Type B pancreatic cell (in vitro differentiated cells): ENCODE measurements at places on chromosomes 6 and 20.

GRCh38 chr20:42338294-42339201 lies 720.4 kb upstream of the CHD6 start:
- peaks cover 38% of the 10 kb centered on the region for H3K27me3 ChIP-seq
- H3K4me3 ChIP-seq = no peak overlapping the region
- no peak for DNase-seq
- no peaks in the 10 kb centered on the region for H3K4me1 ChIP-seq
- H3K36me3 ChIP-seq = no peaks in the 10 kb centered on the region

GRCh38 chr6:138264372-138264880 lies 46.1 kb upstream of the PBOV1 start:
- H3K4me3 ChIP-seq = no peak overlapping the region
- no peaks in the 10 kb centered on the region for H3K36me3 ChIP-seq
- no peak overlapping the region for H3K27ac ChIP-seq
- peaks cover 6% of the 10 kb centered on the region for H3K4me1 ChIP-seq
- DNase-seq = no peak

- no peak for DNase-seq
- peaks cover 41% of the 10 kb centered on the region for H3K4me1 ChIP-seq
- no peaks in the 10 kb centered on the region for H3K27me3 ChIP-seq
- H3K27ac ChIP-seq = peak overlapping the region; percentile 44
- peak overlapping the region; percentile 55 for H3K4me3 ChIP-seq
Observed at GRCh38 chr6:139882234-139882633, 507.8 kb upstream of the CITED2 start.

DNA sequence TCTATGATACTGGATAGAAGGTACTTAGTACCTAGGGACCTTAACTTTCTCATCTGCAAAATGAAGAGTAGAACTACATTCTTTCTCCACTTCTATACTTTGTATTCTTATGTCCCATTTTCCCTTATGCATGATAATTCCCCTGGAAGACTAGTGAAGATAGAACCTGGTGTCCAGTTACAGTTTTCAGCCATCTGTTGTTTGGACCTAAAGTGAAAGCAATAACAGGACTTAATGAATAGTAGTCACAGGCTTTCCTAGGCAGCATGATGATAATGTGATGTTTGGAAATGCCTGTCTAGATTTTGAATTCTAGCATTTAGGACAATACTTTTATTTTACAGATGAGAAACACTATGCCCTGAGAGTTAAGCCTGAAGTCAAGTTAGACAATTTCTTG lies 153.8 kb downstream of the RIMS1 start:
- H3K27me3 ChIP-seq = no peaks in the 10 kb centered on the region
- no peak overlapping the region for H3K4me3 ChIP-seq
- H3K36me3 ChIP-seq = no peaks in the 10 kb centered on the region
- no peak overlapping the region for H3K27ac ChIP-seq
- H3K4me1 ChIP-seq = no peaks in the 10 kb centered on the region
- DNase-seq = no peak

- peaks cover 94% of the 10 kb centered on the region for H3K27me3 ChIP-seq
- no peaks in the 10 kb centered on the region for H3K36me3 ChIP-seq
- H3K4me3 ChIP-seq = no peak overlapping the region
- peaks cover 5% of the 10 kb centered on the region for H3K4me1 ChIP-seq
Observed at GRCh38 chr6:389622-390021, 1.9 kb upstream of the IRF4 start.

- H3K4me1 ChIP-seq = no peaks in the 10 kb centered on the region
- no peak overlapping the region for H3K4me3 ChIP-seq
- no peak overlapping the region for H3K27ac ChIP-seq
- peaks cover 4% of the 10 kb centered on the region for H3K36me3 ChIP-seq
- DNase-seq = no peak
Observed at GRCh38 chr6:137512757-137513605, 18.8 kb upstream of the OLIG3 start.

GRCh38 chr20:64106981-64107735 lies at the start of gene NPBWR2:
Gene NPBWR2, minus strand, starts transcription at chr20:64107565. Its CDS starts 734 bp downstream, at chr20:64106831.
- H3K27me3 ChIP-seq = peaks cover 25% of the 10 kb centered on the region
- no peak for DNase-seq
- H3K4me3 ChIP-seq = no peak within 1 kb of the TSS
- H3K27ac ChIP-seq = no peak within 1 kb of the TSS

GRCh38 chr6:4565301-4566250 lies 210.6 kb upstream of the CDYL start:
- peak; percentile 31 for DNase-seq
- peaks cover 3% of the 10 kb centered on the region for H3K27me3 ChIP-seq
- H3K4me3 ChIP-seq = no peak overlapping the region
- H3K36me3 ChIP-seq = no peaks in the 10 kb centered on the region
- peaks cover 12% of the 10 kb centered on the region for H3K4me1 ChIP-seq

DNA sequence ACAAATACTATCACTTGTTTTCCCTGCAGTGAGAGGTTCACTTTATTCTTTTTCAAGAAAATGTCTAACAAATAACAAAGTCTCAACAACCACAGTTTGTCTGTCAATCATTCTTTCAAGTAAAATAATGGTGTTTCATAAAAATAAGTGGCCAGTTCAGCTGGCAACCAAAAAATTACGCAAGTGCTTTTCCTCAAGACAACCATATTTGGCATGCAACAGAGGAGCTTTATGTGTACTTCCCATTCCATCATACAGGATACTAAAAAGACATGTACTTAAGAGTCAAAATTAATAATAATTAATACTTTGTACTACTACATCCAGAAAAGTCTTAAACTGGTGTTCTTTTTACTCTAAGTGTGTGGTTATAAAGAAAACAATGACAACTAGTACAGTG lies 34.6 kb downstream of the ATG5 start:
- peaks cover 38% of the 10 kb centered on the region for H3K36me3 ChIP-seq
- no peak overlapping the region for H3K4me3 ChIP-seq
- no peaks in the 10 kb centered on the region for H3K27me3 ChIP-seq
- DNase-seq = no peak
- no peak overlapping the region for H3K27ac ChIP-seq
- peaks cover 15% of the 10 kb centered on the region for H3K4me1 ChIP-seq

- no peaks in the 10 kb centered on the region for H3K36me3 ChIP-seq
- H3K27ac ChIP-seq = no peak overlapping the region
- H3K27me3 ChIP-seq = peaks cover 11% of the 10 kb centered on the region
- peaks cover 43% of the 10 kb centered on the region for H3K4me1 ChIP-seq
- no peak overlapping the region for H3K4me3 ChIP-seq
- no peak for DNase-seq
Observed at GRCh38 chr20:17872959-17873358, 95.6 kb downstream of the SNX5 start.

GRCh38 chr6:139152088-139152891 lies 17.4 kb downstream of the HECA start:
- H3K4me1 ChIP-seq = peaks cover 55% of the 10 kb centered on the region
- no peak overlapping the region for H3K27ac ChIP-seq
- no peak for DNase-seq
- H3K4me3 ChIP-seq = no peak overlapping the region
- no peaks in the 10 kb centered on the region for H3K27me3 ChIP-seq

DNA sequence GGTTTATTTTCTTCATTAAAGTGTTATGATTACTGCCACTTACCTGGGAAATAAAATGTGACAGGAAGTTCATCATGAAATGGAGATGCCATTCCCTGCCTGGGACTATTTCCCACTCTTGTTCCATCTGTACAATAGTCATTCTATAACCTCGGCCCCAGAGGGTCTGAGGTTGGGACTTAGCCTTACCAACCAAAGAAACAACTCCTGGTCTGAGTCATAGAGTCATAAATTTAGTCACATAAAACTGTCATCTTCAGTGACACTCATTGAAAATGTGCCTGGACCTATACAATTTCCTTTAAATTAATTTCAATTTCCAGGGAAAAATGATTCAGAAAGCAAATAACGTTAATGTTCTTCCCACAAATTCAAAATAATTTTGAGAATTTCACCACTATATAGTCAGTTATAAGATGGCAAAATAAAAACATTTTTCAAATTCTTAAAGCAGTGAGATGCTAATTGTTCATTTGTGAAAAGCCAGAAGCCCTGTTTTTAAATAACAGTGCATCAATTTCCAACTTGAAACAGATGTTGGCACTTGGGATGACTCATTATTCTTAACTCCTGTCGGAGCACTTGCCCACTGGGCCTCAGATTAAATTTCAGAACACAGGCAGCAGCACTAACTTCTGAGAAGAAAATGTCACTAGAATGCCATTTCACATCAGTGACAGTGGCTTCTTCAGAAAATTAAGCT lies 201.2 kb upstream of the SMLR1 start:
- peaks cover 4% of the 10 kb centered on the region for H3K27me3 ChIP-seq
- H3K4me3 ChIP-seq = no peak overlapping the region
- no peak for DNase-seq
- no peak overlapping the region for H3K27ac ChIP-seq

- no peaks in the 10 kb centered on the region for H3K4me1 ChIP-seq
- DNase-seq = no peak
- H3K27me3 ChIP-seq = peaks cover 8% of the 10 kb centered on the region
- H3K4me3 ChIP-seq = no peak overlapping the region
Observed at GRCh38 chr6:167510648-167511047, 185.8 kb downstream of the TTLL2 start.

- no peak for DNase-seq
- H3K4me1 ChIP-seq = peaks cover 15% of the 10 kb centered on the region
Observed at GRCh38 chr6:113742342-113742741, 114.8 kb upstream of the MARCKS start.

GRCh38 chr6:139433631-139434419 lies 59.4 kb upstream of the CITED2 start:
- H3K4me3 ChIP-seq = no peak overlapping the region
- H3K27ac ChIP-seq = no peak overlapping the region
- no peak for DNase-seq
- peaks cover 8% of the 10 kb centered on the region for H3K4me1 ChIP-seq

DNA sequence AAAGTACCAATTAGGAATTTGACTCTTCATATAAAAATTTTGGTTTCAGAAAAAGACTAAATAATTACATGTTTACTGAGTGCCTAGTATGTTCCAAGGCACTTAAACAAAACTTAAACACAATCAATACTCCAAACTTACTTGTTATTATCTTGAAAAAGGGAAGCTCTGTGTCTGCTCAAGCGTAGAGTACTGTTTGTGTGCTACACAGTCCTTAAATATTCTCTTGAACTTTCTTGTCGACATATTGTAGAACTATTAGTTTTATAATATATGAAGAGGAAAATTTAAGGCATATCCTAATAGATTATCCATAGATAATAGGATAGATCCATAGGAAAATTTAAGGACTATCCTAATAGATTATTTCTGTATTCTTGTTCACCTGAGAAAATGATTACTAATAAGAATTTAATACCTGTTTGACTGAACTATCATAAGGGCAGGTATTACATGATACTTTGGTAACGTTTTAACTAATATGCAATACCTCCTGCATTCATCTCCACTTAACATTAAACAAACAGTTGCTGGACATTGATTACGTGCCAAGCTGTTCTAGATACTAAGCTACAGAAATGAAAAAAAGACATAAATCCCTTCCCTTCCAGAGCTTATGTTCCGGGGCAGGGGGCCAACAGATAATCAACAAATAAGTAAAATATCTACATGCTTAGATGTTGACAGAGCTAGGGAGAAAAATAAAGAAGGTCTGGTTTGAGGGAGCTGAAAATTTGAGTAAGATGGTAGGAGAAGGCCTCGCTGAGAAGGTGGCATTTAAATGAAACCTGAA lies 115.2 kb upstream of the BCLAF1 start:
- H3K4me3 ChIP-seq = no peak overlapping the region
- DNase-seq = no peak
- H3K27me3 ChIP-seq = no peaks in the 10 kb centered on the region
- H3K36me3 ChIP-seq = peaks cover 6% of the 10 kb centered on the region
- H3K27ac ChIP-seq = no peak overlapping the region
- no peaks in the 10 kb centered on the region for H3K4me1 ChIP-seq

- DNase-seq = no peak
- H3K27me3 ChIP-seq = no peaks in the 10 kb centered on the region
- no peak overlapping the region for H3K4me3 ChIP-seq
- no peaks in the 10 kb centered on the region for H3K36me3 ChIP-seq
Observed at GRCh38 chr20:23492292-23492691, 1.4 kb downstream of the CST8 start.

DNA sequence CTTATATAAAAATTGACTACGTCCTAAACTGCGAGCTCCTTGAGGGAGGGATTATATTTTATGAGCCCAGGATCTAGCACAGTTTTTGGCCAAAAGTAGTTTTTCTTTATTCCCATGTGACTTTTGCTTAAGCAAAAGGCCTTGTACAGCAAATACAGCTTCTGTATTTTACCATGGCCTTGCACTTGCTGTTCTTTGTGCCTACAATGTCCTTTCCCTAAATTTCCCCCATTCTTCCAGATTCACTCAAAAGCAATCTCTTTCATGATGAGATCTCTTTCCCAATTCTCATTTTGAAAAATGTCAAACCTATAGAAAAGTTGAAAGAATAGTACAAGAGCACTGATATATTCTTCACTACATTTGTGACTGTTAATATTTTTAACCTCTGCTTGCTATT lies 4.8 kb upstream of the IGF2R start:
- H3K27ac ChIP-seq = no peak overlapping the region
- H3K4me1 ChIP-seq = peaks cover 14% of the 10 kb centered on the region
- H3K27me3 ChIP-seq = peaks cover 51% of the 10 kb centered on the region
- no peak for DNase-seq

- H3K4me1 ChIP-seq = peaks cover 10% of the 10 kb centered on the region
- H3K27ac ChIP-seq = no peak overlapping the region
- H3K36me3 ChIP-seq = no peaks in the 10 kb centered on the region
- H3K4me3 ChIP-seq = no peak overlapping the region
- H3K27me3 ChIP-seq = peaks cover 10% of the 10 kb centered on the region
Observed at GRCh38 chr6:95227351-95227750, 350.0 kb upstream of the MANEA start.

DNA sequence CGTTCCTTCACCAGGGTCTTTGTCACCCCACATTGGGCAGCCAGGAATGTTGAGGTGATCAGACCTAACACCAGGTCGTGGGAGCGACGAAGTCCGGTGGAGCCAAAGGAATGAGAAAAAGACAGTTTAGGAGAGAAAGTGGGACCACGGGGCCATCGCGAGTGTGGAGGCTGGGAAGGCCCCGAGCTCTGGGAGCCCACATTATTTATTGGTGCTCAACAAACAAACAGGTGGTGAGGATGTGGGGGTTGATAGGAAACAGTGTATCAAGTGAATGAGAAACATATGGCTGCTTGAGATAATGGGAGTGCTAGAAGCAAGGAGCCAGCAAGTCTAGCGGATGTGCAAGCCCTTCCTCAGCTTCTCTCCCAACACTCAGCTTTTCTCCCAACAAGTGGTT lies 287.1 kb upstream of the SGK1 start:
- H3K4me1 ChIP-seq = peaks cover 10% of the 10 kb centered on the region
- no peak overlapping the region for H3K4me3 ChIP-seq
- H3K36me3 ChIP-seq = peaks cover 6% of the 10 kb centered on the region
